Activated gamma-delta T cell treated with anti-CD3 and anti-CD28 coated beads, Interleukin-2, amount 50 U/mL, for 16 hours (primary cell): ENCODE measurements at places on chromosomes 11 and 22.

GRCh38 chr11:4370166-4370565 is 2.0 kb upstream of the OR52B4 start:
- no peak for DNase-seq

- no peak for DNase-seq
These were observed 8.7 kb downstream of the SLC37A2 start for GRCh38 chr11:125071846-125072217.

- no peak for DNase-seq
These were observed 9.5 kb upstream of the ACR start for GRCh38 chr22:50728523-50728931.

GRCh38 chr11:1231396-1232020 is 8.6 kb downstream of the MUC5B start:
- DNase-seq = no peak

GRCh38 chr11:82752801-82753200 is 19.1 kb upstream of the FAM181B start:
- DNase-seq = no peak

DNA sequence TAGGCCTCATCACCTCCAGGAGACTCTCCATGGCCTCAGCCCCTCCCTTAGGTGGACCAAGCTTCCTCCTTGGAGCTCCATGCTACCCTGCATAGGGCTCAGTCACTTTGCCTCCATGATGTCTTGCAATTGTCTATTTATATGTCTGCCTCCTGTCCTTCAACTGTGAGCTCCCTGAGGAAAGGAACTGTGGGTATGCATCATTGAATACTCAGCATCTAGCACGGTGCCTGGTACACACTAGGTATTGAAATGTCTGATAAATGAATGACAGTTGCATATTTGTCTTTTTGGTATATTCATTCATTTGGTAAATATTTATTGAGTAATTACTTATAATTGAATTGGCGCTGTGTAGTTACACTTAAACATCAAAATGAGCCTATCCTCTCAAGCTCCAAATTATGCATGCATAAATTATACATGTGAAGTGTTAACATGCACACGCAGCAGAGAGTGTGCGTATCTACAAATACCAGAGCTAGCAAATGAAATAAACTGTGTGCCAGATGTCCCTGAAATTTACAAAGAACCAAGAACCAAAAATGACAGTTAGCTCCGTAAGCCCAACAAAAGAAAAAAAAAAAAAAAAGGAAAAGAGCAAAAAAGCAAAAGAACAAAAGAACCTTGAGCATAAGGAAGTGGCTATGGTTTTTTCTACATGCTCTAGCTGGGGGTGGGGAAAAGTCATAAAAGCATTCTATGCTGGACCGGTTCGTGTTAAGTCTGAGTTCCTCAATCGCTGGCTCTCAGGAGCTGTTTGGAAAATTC is 25.2 kb downstream of the GRAP2 start:
- DNase-seq = no peak
